ENCODE measurements at places on chromosomes 3 and 15. TPM values are rescaled to one million over a fixed set of nuclear protein-coding genes. Genes with fewer than 3 reads are reported as not detected.

Gene MOBP
- total RNA-seq = 0.33 TPM

Gene TCF12
- total RNA-seq = 78.4 TPM

Gene LRRC3B
- total RNA-seq = not detected

Gene PRTG
- 0.09 TPM for total RNA-seq

Gene B3GALNT1
- total RNA-seq = 2.0 TPM

Gene GLDN
- total RNA-seq = 0.18 TPM

Gene MITF
- 16.5 TPM for total RNA-seq

Gene CNTN3
- not detected for total RNA-seq

Gene AADACL2
- total RNA-seq = not detected

Gene GOLGA8K
- total RNA-seq = not detected

Gene GNAI2
- 60.5 TPM for total RNA-seq

Gene CASR
- not detected for total RNA-seq

Gene FGD5
- total RNA-seq = 0.13 TPM

Gene IL12A
- total RNA-seq = 0.13 TPM

Gene FAM81A
- total RNA-seq = not detected

Measured in K562 (cell line).